ENCODE measurements at places on chromosomes 4 and X.

- DNase-seq, result no peak
These were observed 212.9 kb downstream of the NSUN7 start for GRCh38 chr4:40962551-40963180.

- peak; percentile 72 for DNase-seq
These were observed 28.7 kb downstream of the INPP4B start for GRCh38 chr4:142817442-142817841.

DNA sequence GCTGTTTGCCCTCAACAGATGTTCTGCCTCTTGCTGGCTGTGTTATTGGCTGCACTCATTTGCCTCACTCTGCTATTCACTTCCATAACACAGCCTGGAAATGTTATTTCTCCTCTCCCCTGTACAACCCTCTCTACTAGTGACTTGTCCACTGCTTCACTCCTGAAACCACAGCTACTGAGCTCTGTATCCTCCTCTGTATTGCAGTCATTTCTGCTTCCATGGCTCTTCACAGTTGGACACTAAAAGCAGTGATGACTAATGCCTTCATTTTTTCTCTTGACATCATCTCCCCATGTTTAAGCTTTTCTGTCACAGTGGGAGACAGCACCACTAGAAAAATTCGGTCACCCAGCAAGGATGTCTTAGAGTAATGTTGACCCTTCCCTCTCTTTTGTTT, 123.0 kb upstream of the PPP1R2C start:
- no peak for DNase-seq

GRCh38 chr4:110614976-110615352, 7.9 kb downstream of the PITX2 start:
- no peak for DNase-seq

DNA sequence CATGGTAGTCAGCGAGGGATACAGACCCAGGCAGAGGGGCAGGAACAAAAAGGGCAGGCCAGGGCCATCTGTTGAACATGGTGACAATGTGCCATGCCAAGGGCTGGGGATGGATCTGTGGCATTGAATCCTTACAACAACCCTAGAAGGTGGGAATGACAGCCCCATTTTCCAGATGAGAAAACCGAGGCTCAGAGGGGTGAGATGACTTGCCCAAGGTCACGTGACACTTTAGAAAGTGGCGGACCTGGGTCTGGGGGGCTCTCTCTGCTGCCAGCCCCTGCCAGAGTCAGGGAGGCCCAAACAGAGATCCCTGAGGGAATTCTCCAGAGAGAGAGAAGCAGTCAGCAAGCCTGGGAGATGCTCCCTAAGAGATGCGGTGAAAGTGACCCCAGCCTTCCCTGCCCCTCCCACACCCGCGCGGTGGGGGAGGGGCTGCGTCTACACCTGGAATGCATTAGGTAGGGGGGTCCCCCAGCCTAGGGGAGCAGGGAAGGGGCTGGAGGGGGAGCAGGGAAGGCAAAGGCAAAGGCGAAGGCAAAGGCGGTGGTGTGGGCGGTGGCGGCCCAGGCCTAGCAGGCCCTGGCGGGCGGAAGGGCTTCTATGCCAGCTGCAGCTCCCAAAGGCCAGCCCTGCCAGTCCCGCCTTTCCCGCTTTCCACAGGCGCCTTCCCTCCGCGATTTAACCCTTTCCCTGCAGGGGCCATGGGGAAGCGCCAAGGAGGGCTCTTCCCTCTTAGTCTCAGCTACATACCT, 13.0 kb downstream of the FGD1 start:
- no peak for DNase-seq

DNA sequence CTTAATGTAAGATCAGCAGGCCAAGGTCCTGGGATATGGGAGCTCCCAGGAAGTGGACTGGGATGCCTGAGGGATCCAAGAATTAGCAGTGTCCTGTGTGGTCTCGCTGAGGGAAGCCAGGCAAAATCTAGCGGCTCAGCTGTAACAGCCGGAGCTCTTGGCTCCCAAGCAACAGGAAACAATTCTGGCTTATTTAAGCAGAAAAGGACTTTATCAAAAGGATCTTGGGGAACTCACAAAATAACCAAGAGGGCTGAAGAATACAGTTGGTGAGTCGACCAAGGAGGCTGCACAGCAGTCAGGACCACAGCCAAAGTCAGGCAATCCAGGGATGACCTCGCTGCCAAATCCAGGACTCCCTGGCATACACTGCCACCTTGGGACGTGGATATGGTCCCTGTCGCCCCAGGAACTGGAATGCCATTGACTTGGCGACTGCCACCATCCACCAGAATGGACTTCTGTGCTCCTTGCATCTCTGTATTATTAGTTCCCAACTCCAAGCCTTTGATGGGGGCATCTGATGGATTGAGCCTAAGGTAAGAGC, 165.3 kb upstream of the BCOR start:
- DNase-seq, result no peak

GRCh38 chrX:43861750-43862149, 20.5 kb downstream of the MAOB start:
- no peak for DNase-seq

DNA sequence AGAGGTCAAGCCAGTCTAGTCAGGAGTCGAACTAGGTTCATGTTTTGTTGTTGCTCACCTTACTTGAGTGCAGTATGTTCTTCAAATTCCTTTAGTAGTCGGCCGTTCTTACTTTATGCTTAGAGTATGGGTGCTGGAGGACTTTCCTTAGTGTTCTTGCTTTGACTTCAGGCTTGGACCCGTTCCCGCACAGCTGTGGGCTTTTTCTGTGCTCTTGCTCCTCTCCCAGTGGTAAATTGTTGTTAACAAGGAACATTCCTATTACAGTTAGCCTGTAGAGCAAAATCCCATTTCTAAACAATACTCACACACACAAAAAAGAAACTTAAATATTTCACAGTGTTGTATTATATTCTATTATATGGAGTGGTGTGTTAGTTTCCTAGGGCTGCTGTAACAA, 113.5 kb downstream of the RAP1GDS1 start:
- no peak for DNase-seq

- no peak for DNase-seq
These were observed 199.5 kb upstream of the DIPK2B start for GRCh38 chrX:45400027-45400779.

DNA sequence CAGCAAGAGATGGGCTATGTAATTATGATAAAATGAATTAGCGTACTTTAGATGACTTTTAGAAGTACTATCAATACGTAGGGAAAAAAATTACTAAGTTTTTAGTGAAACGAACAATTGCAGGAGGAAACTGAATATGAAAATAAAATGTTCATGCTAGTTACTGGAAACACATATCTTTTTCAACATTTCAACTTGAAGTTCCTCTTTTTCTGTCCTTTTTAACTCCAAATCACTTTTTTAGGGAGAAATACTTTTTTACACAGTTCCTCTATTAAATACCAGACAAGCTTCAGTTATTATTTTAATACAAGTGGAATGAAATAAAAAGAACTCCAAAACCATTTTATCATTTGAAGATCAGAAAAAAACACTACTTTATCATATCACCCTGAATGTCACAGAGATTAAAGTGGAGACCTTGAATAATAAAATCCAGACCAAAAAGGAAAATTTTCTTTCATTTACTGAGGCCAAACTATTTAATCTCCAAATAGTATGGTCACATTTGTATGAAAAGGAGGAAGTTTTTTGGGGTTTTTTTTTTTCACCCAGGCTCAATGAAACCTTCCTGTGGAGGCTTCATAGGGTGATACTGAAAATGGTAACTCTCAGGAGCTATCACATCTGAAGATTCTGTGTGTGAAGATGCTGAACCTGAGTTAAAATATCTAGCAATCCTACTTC, 306.2 kb downstream of the INPP4B start:
- peak; percentile 8 for DNase-seq

- DNase-seq, result no peak
These were observed 3.8 kb downstream of the PHOX2B start for GRCh38 chr4:41744572-41745291.

GRCh38 chr4:152659806-152660205, 20.0 kb downstream of the TMEM154 start:
- DNase-seq, result no peak

GRCh38 chr4:82640540-82640939, 78.8 kb upstream of the TMEM150C start:
- DNase-seq, result peak; percentile 87

GRCh38 chr4:53587135-53587534, 4.2 kb downstream of the LNX1 start:
- DNase-seq, result no peak

- no peak for DNase-seq
These were observed 434.7 kb downstream of the GRIA2 start for GRCh38 chr4:157655096-157655809.

DNA sequence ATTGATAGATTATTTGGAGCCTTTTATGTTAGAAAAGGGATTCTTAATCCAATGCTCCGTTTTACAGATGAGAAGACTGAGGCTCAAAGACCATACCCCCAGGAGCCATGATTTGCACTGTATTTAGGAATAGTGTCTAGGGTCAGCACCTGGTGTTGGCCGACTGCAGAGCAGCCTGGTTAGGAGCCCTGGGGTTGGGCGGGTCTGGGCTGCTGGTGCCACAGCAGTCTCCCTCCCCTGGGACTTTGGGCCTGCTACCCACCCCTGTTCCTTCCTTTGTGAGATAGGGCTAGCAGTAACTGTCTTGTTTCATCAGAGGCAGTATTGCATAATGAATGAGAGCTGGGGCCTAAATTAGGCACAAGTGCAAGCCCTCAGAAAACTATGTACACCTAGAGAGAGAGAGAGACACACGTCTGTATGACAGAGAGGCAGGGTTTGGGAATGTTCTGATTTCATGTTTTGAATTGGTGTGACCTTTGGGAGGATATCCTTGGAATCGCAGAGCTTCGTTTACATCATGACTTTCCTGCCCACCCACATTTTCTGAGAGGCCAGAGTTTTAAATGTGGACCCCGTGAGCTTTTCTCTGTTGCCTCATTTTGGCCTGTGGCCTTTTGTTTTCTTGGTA, 111.7 kb downstream of the PTTG2 start:
- peak; percentile 82 for DNase-seq

- DNase-seq, result no peak
These were observed 17.8 kb upstream of the ANOS1 start for GRCh38 chrX:8749697-8750096.

- no peak for DNase-seq
These were observed 109.4 kb upstream of the AFAP1 start for GRCh38 chr4:8048856-8049676.

DNA sequence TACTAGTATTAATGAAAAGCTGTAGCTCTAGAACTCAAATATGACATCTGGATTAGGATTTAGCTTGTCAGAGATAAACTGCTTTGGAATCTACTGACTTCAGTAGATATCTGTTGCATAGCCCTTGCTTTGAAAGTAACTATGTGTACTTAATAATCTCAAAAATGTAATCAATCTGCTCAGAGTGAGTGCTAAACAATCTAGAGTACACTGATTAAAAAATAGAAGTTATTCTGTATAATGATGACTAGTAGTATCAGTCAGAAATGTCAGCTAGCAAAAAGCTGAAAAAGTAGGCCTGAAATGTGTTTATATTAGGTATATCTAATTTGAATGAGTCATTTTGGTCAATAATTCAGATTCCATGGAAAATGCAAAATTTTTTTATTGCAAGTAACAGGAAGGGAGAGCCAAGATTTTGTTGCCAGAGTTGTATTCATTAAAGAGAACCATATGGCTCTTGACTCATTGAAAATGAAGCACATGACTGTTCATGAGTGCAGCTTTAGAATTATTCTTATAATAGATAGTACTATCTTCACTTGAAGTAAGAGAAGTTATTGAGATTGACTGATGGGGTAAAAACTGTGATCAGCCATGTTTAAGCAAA, 20.0 kb downstream of the CLCN3 start:
- no peak for DNase-seq

DNA sequence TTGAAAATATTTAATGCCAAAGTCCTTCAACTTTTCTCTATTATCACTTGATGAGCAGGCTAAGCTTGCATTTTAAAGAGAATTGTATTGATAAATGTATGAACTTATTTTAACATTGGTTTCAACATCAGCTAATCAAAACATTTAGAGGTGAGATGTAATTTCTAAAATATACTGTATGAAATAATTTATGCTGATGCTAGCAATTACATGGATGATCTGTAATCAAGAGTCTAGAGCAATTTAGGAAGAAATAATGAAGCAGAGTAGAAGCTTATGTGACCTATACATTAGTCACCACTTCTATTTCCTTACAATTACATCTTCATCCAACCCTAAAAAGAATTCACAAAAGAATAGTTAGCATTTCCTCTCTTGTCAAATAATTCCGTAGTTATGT, 226.8 kb downstream of the KLHL4 start:
- DNase-seq, result no peak

DNA sequence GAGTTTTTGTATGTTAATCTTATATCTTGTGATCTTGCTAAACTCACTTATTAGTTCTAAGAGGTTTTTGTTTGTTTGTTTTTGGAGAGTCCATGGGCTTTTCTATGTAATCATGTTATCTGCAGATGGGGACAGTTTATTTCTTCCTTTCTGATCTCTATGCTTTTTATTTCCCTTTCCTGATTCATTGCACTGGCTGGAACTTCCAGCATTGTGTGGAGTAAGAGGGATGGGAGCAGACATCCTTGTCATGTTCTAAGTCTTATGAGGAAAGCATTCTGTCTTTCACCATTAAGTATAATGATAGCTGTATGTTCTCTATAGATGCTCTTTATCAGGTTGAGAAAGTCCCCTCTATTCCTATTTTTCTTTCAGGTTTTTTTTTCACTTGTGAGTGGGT, 90.6 kb upstream of the TBC1D9 start:
- DNase-seq, result peak; percentile 55

GRCh38 chr4:176999935-177000543, 207.3 kb upstream of the VEGFC start:
- no peak for DNase-seq

- no peak for DNase-seq
These were observed 86.7 kb downstream of the NHSL2 start for GRCh38 chrX:71997320-71997719.

DNA sequence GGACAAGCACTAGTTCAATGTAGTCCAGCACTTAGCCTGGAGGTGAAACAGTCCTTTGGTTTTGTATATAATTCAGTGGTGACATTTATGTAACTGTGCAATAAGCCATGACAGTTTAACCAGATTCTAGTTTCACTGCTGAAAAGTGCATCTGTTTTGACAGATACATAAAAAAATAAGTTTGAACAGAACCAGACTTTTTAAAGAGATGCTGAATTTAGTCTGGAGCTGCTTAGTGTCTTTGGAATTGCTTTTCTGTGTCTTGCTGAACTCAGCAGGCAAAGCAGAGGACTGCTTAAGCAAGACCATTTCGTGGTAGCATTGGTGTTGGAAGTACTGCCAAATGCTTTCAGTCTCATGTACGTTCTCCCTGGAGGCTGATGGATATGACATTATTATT, 393.5 kb downstream of the MAPK10 start:
- no peak for DNase-seq

DNA sequence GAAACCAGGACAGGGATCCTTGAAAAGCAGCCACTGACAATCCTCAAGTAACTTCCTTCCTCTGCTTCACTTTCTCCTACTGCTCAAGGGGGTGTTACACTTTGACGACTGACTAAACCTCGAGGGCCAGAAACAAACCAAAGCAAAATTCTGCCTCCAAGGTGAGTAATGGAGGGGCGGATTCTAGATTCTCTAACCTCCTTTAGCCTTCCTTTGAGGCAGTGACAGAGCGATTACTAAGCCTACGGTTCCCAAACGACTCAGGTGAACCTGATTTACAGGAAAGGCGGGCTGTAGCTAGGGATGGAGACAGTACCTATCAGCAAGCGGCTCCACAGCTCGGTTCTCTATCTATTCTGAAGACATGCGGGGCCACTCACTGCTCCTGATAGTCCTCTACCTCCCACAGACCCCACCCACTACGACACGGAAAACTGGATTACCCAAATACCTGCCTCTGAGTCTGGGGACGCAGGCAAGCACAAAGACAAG, 487 bp downstream of the TBCK start:
- peak; percentile 52 for DNase-seq

GRCh38 chr4:19544446-19545125, 707.1 kb upstream of the SLIT2 start:
- DNase-seq, result no peak
